Glomerular endothelial cell (primary cell): ENCODE measurements at places on chromosomes 2 and 18. TPM values are rescaled to one million over a fixed set of nuclear protein-coding genes. Genes with fewer than 3 reads are reported as not detected.

GRCh38 chr18:79930020-79930642, 21.3 kb downstream of the SLC66A2 start:
- no peak for DNase-seq

- no peak for DNase-seq
Observed at GRCh38 chr2:99520813-99521212, 31.0 kb upstream of the REV1 start.

- DNase-seq, result no peak
Observed at GRCh38 chr2:96882906-96883305, 13.0 kb upstream of the SEMA4C start.

DNA sequence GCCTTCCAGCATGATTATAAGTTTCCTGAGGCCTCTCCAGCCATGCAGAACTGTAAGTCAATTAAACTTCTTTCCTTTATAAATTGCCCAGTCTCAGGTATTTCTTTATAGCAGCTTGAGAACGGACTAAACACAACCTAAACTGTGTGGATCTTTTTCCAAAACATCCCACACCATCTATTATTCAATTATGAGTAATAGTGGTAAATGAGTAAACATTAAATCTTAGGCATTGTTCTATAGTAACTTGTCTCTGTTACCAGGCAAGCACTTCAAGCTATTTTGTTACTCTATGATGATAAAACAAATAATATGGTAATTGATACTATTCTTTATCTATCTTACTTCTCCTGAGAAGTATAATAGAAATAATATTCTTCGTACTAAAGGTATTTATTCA, 536.9 kb upstream of the CHAC2 start:
- no peak for DNase-seq

- no peak for DNase-seq
Observed at GRCh38 chr18:3319399-3319798, 57.5 kb downstream of the MYL12B start.

The ZBTB7C gene
- total RNA-seq, result 0.06 and 0.34 TPM in 2 replicates

The LYG2 gene
- total RNA-seq, result not detected in 2 replicates

The RGPD8 gene
- total RNA-seq, result 4.6 and 7.3 TPM in 2 replicates
